ENCODE measurements at places on chromosomes 12 and 14.

GRCh38 chr14:28690029-28690692, 76.4 kb upstream of the FOXG1 start:
- no peak for DNase-seq

GRCh38 chr12:6058481-6059161, 65.8 kb downstream of the VWF start:
- DNase-seq, result no peak

DNA sequence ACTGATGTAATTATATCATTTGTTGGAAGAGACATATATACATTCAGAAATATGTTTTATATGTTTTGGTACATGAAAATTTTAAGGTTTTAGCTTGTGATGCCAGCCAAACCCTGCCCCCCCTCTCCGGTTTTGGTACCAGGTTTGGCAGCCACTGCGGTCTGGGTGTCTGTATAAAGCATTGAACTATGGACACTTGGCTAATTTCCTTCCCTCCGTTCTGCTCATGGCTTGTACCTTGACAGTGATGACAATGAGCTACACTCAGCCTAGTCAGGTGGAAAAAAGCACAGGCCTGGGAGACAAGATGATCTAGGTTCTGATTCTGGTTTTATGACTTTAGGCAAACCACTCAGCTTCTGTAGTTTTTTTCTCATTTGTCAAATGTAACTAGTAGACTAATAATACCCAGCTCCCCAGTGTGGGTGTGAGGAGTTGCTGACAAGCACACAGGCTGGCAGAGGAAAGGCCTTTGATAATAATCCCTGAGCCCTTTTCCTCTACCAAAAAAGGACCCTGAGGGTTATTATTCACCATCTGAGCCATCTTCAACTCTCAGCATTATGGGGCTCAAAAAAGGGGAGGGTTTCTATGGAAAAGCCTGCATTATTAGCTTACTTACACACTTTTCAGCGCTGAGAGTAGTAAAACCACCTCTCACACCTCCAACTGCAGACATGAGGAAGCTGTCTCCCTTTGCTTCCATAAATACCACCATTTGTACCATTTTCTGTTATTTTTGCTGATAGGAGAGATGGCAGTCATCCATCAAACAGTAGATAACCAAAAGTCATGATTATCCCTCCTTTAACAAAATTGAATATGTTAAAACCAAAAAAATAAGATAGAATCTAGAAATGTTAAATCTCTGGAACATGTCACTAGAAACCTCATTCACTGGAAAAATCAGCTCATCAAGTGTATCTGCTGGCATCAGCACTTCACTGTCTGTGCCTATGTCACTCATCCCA, 76.3 kb upstream of the PSMC1 start:
- no peak for DNase-seq

GRCh38 chr12:130519-130918, 64.0 kb downstream of the IQSEC3 start:
- DNase-seq, result no peak

GRCh38 chr12:64912516-64913255, 88.2 kb downstream of the TBC1D30 start:
- DNase-seq, result no peak

- no peak for DNase-seq
These were observed 4.1 kb downstream of the TMEM121 start for GRCh38 chr14:105530285-105531087.

- peak; percentile 62 for DNase-seq
These were observed 26.1 kb downstream of the DTX1 start for GRCh38 chr12:113082486-113083148.

DNA sequence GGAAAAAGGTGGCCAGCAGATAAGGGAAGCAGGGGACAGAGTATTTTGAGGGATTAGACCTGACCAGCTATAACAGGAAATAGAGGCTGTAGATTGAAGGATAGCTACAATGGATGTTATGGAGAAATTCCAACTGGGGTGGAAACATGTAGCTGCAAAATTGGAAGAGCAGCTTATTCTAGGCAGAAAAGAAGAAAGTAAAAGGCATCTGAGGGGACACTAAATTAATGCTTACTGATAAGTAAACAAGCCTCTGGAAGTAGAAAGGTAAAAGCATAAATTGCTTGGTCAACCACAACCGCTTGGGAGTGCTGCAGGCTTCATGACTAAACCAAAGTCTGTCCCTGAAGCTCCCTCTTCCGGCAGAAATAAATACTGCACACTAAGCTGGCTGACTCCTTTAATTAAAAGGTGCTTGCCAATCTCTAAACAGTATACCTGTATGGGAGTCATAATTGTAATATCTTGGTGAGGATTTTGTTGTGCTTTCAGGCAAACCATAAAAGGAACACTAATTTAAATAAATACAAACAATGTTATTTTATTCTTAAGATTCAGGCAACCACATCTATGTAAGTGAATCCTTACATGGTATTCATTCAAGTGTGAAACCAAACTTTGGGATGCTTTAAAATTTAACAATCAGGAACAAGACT, 7.7 kb downstream of the UBC start:
- DNase-seq, result peak; percentile 81

DNA sequence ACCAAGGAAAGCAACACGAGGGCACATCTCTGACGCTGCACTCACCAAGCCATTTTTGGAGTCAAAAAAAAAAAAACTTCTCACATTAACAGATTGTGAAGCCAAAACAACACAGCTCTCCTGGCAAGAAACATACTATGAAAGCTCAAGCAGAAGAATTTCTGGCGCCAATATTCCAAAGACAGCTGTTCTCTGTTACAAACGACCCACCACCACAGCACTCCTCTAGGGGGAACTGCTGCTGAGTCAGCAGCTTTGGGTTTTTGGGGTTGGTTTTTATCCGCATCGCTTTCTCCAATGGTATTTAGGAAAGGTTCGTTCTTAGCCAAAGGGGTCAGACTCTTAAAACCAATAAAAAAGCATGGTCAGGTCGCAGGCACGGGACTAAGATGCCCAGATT, 379.4 kb downstream of the RPS29 start:
- no peak for DNase-seq

- peak; percentile 92 for DNase-seq
These were observed at the start of gene KDM5A for GRCh38 chr12:389142-390096. Gene KDM5A, minus strand, starts transcription at chr12:389320. Its CDS starts 229 bp downstream, at chr12:389091.

DNA sequence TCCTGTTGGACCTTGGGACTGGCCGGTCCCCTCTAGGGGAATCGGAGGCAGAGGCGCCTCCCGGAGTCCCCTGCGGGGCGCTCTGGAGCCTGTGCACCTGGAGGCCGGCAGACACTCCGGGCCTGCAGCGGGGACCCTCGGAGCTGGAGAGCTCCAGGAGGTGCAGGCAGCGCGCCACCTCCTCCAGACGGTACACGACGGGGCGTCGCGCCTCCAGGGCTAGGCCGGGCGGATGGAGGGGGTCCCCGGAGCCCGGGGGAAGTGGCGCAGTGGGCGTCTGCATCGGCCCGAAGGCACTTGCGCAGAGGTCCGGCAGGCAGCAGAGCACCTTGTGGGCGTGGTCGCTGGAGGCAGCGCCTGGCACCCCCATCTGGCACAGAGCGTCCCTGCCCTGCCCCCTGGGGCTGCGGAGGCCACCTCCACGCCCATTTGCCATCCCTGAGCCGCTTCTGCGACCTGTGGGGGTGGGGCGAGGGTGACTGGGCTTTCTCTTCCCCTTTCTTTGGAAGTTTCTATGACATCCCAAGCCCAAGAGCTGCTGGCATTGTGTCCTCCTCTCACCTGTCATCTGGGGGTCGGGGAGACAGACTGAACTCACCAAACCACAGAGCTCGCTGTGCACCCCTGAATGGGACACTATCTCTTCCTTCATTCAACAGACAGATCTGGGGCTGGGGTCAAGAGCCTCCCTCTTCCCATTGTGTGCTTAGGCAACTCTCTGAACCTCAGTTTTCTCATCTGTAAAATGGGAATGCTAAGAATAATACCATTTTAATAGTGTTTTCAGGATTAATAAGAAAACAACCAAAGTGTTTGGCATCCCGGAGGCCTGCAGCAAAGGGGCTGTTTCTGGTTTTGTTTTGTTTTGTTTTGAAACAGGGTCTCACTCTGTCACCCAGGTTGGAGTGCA, 37.5 kb upstream of the CORO1C start:
- DNase-seq, result peak; percentile 66

- DNase-seq, result no peak
These were observed 1599.6 kb upstream of the TMEM132C start for GRCh38 chr12:126667339-126667738.

All from GM10248 (cell line).